Colonic mucosa (tissue), 4 donors: ENCODE measurements at places on chromosomes 5 and 9. TPM values are rescaled to one million over a fixed set of nuclear protein-coding genes. Genes with fewer than 3 reads are reported as not detected.

PAPPA gene
- 0.99 TPM for total RNA-seq

GRCh38 chr5:88419931-88420330 lies 151.3 kb upstream of the TMEM161B start:
- no peak overlapping the region for H3K27ac ChIP-seq
- no peak for DNase-seq
- no peaks in the 10 kb centered on the region for H3K4me1 ChIP-seq
- no peaks in the 10 kb centered on the region for H3K27me3 ChIP-seq
- no peaks in the 10 kb centered on the region for H3K36me3 ChIP-seq

GRCh38 chr9:70091572-70091971 lies 47.9 kb downstream of the MAMDC2 start:
- DNase-seq, result no peak
- no peaks in the 10 kb centered on the region for H3K27me3 ChIP-seq

- H3K4me3 ChIP-seq, result no peak overlapping the region
- no peaks in the 10 kb centered on the region for H3K27me3 ChIP-seq
- H3K27ac ChIP-seq, result peak overlapping the region; percentile 36
- H3K4me1 ChIP-seq, result no peaks in the 10 kb centered on the region
These were observed 900 bp upstream of the HAVCR2 start for GRCh38 chr5:157109744-157110143.

CD72 gene
- total RNA-seq, result 0.69 TPM

- H3K4me3 ChIP-seq, result peak overlapping the region; percentile 79
- H3K36me3 ChIP-seq, result peaks cover 10% of the 10 kb centered on the region
- H3K27me3 ChIP-seq, result no peaks in the 10 kb centered on the region
- peaks cover 5% of the 10 kb centered on the region for H3K4me1 ChIP-seq
- peak overlapping the region; percentile 45 for H3K27ac ChIP-seq
- DNase-seq, result no peak
These were observed 1.1 kb downstream of the RPS23 start for GRCh38 chr5:82276800-82277612.

DNA sequence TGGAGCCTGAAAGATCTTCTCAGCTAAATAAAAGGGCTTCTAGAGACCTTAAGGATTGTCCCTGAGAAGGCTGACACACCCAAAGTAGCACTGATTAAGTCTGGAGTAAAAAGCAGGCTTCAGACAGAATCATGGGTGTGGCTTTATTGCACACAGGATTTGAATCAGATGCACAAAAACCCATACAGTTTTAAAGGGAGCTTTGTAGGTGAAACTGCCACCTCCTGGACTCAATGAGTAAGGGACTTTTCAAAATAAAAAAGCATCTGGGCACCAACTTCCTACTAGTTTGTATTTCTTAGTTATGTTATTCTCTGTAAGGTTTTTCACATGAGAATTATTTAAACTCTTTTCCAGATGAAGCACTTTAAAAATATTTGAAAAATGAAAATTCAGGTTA lies 129.4 kb downstream of the EDIL3 start:
- H3K4me3 ChIP-seq, result no peak overlapping the region
- no peaks in the 10 kb centered on the region for H3K36me3 ChIP-seq
- DNase-seq, result no peak
- no peak overlapping the region for H3K27ac ChIP-seq

C5orf58 gene
- total RNA-seq, result not detected

PPP1R26 gene
- 18.9 TPM for total RNA-seq

- no peak for DNase-seq
- no peaks in the 10 kb centered on the region for H3K4me1 ChIP-seq
- H3K36me3 ChIP-seq, result no peaks in the 10 kb centered on the region
- H3K4me3 ChIP-seq, result no peak overlapping the region
- no peak overlapping the region for H3K27ac ChIP-seq
- H3K27me3 ChIP-seq, result no peaks in the 10 kb centered on the region
These were observed 173.0 kb downstream of the GIN1 start for GRCh38 chr5:102946971-102947370.

DNA sequence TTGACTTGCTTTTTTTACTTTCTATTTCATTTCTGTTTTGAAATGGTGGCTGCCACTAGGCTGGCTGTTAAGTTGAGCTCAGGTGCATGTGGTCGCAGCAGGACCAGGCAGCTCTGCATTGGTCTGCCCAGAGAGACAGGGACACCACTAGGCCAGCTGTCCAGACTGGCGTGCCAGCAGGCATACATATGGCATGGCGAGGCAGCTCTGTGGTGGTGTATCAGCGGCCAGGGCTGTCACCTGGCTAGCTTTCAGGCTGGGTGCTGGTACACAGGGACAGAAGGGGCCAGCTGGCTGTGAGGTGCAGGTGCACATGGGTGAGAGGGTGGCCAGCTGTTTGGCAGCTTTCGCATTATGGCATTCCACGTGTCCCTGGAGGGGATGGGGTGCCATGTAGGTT lies 654.0 kb upstream of the ACO1 start:
- no peaks in the 10 kb centered on the region for H3K4me1 ChIP-seq
- H3K27me3 ChIP-seq, result no peaks in the 10 kb centered on the region
- DNase-seq, result no peak
- H3K27ac ChIP-seq, result no peak overlapping the region
- H3K36me3 ChIP-seq, result no peaks in the 10 kb centered on the region
- no peak overlapping the region for H3K4me3 ChIP-seq
